ENCODE measurements at places on chromosomes 2 and 18.

- no peak for DNase-seq
Measured at GRCh38 chr2:72696559-72696958, 129.3 kb downstream of the EXOC6B start.

GRCh38 chr2:205494537-205495235, 187.6 kb upstream of the NRP2 start:
- DNase-seq = no peak

- no peak for DNase-seq
Measured at GRCh38 chr2:42726680-42727079, 37.3 kb downstream of the OXER1 start.

DNA sequence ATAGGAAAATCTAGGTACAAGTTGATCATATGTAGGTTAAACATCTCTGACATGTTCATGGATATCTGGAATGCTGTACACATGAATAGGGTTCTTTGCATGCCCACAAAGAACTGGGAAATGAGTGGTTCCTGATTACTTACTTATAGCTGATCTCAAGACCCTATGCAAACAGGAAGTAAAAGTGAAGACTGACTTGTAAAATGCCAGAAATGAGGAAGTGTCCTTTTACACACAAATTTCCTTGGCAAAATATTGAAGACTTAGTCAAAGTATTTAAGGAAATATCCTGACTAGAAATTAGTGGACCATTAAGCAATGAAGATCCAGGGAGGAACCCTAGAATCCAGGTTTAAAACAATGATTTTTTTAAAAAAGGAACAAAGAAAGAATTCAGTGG, 203.7 kb upstream of the DLGAP1 start:
- no peak for DNase-seq

DNA sequence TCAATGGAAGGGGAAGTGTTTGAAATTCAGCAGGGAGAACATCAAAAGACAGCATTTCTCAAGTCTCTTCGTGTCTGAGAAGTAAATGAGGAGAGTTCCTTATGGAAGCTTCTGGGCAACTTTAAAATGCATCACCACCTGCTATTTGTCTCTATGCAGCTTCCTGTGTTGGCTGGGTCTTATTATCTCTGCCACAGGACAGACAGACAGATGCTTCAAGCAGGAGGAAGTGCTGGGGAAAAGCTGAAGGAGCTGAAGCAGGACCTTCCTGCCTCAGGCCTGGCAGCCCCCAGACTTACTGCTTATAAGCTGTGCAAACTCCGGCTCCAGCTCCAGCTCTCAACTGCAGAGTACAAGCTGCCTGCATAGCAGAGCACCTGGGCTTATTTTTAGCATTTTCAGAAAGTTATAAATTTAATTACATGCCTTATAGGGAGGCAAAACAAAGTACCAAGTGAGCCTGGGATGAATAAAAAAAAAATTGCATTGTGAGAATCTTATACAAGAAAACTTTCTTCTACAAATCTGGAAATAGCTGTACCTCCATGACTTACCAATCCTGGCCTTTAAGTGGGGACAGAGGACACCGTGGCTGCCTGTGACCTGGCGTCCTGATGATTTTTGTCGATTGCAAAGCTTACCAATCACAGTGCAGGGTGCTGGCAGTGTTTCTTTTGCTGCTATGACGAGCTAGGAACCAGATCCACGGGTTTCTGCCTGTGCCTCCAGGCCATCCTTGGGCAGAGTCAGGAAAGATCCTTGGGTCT, 206.3 kb downstream of the SEPTIN10 start:
- DNase-seq = no peak

All from liver (tissue), 10 donors.